Sigmoid colon (tissue), 7 donors: ENCODE measurements at places on chromosomes 4 and X. TPM values are rescaled to one million over a fixed set of nuclear protein-coding genes. Genes with fewer than 3 reads are reported as not detected.
A peak's percentile ranks its signal among the peaks of the same experiment; 100 is the strongest.

DNA sequence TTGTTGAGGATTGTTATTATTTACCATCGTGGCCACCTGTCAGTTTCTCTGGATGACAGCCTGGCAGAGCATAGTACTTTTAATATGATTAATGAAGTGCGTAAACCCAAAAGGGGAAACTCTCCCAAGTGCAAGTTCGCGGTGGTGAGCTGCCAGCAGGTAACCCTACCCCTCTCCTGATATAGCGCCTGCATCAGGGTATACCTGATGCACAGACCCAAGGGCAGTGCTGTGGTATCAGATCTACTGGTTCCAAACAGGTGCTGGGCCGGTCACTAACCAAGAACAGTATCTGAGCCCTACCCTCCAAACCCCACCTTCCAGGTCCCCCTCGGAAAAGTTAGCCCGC lies 1.6 kb downstream of the RNF150 start:
- no peak for DNase-seq
- H3K36me3 ChIP-seq = no peaks in the 10 kb centered on the region
- H3K27me3 ChIP-seq = no peaks in the 10 kb centered on the region
- H3K4me3 ChIP-seq = peak overlapping the region; percentile 59
- peak overlapping the region; percentile 87 for H3K27ac ChIP-seq
- peaks cover 48% of the 10 kb centered on the region for H3K4me1 ChIP-seq

The SLC9B1 gene
- 0.82 TPM for total RNA-seq

The ZCCHC18 gene
- 1.8 TPM for total RNA-seq

DNA sequence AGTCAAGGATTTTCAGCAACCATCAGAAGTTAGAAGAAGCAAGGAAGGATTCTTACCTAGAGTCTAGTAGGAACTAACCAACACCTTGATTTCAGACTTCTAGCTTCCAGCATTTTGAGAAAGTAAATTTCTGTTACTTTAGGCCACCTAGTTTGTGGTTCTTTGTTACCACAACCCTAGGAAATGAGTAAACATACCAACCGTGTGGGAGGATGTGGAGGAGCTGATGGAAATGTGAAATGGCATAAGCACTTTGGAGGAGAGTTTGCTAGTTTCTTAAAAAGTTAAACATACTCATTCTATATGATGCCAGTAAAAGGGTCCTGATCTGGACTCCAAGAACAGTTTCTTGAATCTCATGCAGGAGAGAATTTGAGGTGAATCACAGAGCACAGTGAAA lies 679.4 kb downstream of the PDHA2 start:
- no peaks in the 10 kb centered on the region for H3K27me3 ChIP-seq
- no peak overlapping the region for H3K4me3 ChIP-seq
- no peak overlapping the region for H3K27ac ChIP-seq
- H3K4me1 ChIP-seq = no peaks in the 10 kb centered on the region
- no peaks in the 10 kb centered on the region for H3K36me3 ChIP-seq

- no peak for DNase-seq
- H3K27ac ChIP-seq = no peak overlapping the region
- H3K27me3 ChIP-seq = no peaks in the 10 kb centered on the region
Observed at GRCh38 chr4:124610211-124610610, 102.3 kb downstream of the ANKRD50 start.

- no peaks in the 10 kb centered on the region for H3K36me3 ChIP-seq
- no peak overlapping the region for H3K4me3 ChIP-seq
- DNase-seq = no peak
- no peaks in the 10 kb centered on the region for H3K4me1 ChIP-seq
- H3K27me3 ChIP-seq = no peaks in the 10 kb centered on the region
- H3K27ac ChIP-seq = no peak overlapping the region
Observed at GRCh38 chr4:125928652-125929051, 613.9 kb downstream of the FAT4 start.

The UGT2B11 gene
- not detected for total RNA-seq

The TCEAL7 gene
- 35.2 TPM for total RNA-seq

The TRPC5OS gene
- not detected for total RNA-seq

DNA sequence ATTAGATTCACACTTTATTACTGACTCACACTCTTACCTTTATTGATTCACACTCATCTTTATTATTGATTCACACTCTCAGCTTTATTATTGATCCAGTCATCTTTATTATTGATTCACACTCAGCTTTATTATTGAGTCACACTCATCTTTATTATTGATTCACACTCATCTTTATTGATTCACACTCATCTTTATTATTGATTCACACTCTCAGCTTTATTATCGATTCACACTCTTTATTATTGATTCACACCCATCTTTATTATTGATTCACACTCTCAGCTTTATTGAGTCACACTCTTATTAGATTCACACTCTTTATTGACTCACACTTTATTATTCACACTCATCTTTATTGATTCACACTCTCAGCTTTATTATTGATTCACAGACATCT lies 31.3 kb downstream of the HTRA3 start:
- no peak overlapping the region for H3K4me3 ChIP-seq
- no peaks in the 10 kb centered on the region for H3K27me3 ChIP-seq
- H3K27ac ChIP-seq = no peak overlapping the region
- H3K36me3 ChIP-seq = no peaks in the 10 kb centered on the region
- H3K4me1 ChIP-seq = no peaks in the 10 kb centered on the region
- no peak for DNase-seq
